ENCODE measurements at places on chromosomes 3 and 15.

DNA sequence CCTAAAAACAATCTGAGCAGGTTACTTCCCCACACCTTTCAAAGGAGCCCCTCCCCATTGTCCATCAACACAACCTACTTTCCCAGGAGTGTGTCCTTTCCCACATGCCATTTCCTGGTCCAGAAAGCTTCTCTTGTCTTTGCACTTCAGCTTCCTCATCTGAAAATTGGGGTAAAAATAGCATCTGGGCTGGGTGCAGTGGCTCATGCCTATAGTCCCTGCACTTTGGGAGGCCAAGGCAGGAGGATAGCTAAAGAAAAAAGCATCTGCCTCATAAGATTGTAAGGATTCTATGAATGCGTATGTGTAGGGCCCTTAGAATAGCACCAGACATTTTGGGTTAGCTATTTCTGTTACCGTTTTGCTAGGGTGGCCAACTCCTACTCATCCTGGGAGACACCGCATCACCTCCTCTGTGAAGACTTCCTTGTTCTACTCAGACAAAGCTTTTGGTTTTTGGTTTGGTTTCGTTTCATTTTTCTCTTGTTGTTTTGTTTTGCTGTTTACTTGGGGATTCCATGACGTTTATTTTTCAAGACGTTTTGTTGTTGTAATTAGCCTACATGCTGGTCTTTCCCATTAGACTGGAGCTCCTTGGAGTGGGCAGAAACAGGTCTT, 224.4 kb upstream of the TLE3 start:
- DNase-seq = no peak

DNA sequence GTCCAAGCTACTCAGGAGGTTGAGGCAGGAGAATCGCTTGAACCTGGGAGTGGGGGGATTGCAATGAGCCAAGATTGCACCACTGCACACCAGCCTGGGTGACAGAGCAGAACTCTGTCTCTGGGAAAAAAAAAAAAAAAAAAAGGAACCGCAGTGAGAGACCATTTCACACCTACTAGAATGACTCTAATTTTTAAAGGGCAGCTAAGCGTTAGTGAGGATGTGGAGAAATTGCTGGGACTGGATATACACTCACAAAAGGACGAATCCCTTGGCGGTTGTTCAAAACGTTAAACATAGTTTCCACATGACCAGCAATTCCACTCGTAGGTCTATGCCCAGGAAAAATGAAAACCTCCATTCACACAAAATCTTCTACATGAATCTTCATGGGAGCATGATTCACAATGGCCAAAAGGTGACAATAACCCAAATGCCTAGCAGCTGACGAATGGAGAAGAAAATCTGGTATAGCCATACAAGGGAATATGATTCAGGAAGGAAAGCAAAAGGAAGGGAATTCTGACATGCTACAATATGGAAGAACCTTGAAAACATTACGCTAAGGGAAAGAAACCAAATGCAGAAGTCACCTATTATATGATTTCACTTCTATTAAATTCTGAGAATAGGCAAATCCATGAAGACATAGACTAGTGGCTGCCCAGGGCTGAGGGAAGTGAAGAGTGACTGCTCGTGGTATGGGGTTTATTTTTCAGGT, 127.0 kb downstream of the CHSY1 start:
- DNase-seq = peak; percentile 97

DNA sequence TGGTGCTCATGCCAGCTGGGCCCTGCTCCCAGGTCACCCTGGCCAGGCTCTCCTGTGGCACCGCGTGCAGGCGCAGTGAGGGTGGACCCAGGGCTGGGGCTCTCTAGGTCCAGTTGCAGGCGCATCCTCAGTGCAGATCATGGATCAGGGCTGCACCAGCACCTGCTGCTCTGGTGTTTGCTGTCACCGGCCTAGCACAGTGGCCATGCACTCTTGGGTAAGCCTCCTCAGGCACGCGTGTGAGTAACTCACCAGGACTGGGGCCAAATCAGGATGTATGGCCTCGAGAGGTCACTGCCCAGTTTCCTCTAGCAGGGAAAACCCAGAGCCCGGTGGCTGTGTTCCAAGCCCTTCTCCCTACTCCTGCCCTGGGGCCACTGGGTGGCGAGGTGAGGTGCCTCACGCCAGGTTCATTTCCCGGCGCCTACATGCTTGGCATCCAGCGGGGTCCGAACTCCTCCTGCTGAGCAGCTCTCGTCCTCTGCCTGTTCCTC, 45.5 kb upstream of the SLC41A3 start:
- DNase-seq = no peak

DNA sequence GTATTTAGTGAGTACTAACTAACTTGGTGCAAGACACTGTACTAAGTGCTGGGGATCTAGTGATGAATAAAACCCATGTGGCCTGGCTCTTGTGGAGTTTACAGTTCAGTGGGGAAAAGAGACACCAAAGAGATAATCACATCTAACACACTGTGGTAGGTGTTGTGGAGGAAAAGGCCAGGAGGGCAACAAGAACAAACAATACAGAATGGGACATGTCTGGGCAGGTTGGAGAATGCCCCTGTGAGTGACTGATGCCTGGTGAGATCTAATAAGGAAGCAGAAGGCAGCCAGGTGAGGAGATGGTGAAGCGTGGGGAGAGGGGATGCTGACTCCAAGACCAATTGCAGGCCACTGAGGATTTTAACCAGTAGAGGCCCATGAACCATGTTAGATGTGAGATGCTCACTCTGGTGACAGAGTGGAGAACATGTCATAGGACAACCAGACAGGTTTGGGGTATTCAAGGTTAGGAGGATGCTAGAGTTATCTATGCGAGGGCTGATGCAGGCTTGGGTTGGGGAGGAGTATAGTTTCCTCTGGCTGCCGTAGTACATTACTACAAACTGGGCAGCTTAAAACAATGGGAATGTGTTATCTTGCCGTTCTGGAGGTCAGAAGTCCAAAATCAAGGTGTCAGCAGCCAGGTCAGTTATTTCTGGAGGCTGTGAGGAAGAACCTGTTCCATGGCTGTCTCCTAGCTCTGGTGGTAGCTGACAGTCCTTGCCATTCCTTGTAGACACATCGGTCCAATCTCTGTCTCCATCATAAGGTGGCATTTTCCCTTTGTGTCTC, 81.4 kb downstream of the ARNT2 start:
- DNase-seq = no peak

- no peak for DNase-seq
Measured at GRCh38 chr15:91445695-91446228, 345.7 kb downstream of the SV2B start.

DNA sequence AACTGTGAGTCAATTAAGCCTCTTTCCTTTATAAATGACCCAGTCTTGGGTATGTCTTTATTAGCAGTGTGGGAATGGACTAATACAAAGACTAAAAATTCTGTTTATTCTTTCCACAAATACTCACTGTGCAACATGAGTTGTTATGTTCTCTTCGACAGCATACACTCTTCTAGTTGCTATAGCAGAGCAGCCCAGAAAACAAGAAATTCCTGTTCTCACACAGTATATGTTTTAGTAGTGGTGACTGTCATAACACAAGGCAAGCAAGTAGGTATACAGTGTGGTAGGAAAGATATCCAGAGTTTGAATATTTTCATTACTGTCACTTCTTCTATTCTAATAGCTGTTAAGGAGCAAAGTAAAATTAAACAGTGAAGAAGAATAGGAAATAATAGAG, 453.3 kb downstream of the ROBO1 start:
- DNase-seq = no peak

DNA sequence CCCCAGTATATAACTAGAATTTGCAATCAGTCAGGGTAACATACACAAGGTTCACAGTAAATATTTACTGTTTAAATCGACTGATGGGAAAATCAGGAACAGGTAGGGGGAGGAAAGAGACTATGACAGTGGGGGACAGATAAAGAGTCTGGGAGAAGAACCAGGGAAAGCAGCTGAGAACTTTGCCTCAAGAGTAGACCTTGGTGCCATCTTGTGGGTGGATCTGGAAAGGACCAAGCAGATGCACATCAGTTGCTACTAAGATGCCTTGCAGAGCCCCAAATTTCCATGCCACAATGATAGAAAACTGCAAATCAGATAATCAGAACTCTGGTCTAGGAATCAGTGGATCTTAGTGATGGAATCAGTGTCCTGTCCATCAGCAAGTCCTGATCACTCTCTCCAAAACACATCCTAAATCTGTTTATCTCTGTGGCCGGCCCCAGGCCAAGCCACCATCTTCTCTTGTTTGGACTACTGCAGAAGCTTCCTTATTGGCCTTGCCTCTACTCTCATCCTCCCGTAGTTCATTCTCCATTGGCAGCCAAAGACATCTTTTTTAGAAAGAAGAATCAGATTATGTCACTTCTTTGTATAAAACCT, 62.7 kb downstream of the PDE8A start:
- peak; percentile 60 for DNase-seq

DNA sequence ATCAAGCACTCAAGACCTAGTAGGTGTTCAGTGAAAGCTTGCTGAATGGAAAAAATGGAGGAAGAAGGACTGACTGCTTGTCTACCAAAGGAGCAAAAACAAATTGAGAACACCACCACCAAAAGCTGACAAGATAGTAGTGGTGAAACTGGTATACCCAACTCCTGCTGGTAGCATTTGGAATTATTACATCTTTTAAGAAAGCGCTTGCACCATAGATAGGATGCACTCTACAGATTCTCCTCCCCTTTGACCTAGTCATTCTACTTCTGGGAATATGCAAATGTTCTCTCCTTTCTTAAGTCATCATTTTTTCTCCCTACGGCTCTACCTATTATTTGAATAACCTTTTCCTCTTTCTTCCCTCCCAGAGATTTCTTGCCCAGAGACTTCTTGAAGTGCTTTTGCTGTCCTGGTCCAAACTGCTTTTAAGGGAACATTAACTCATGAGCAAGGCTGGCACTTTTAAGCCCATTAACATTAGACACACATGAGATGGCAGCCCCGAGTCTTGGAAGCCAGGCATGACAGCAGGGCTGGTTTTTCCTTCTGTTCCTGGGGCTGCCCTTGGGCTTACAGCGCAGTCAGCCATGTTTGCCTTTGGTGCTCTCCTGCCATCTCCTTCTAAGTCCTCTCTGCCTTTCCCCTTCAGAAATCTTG, 75.0 kb upstream of the TLE3 start:
- DNase-seq = no peak

GRCh38 chr3:12439161-12439940, 44.9 kb upstream of the TSEN2 start:
- no peak for DNase-seq

DNA sequence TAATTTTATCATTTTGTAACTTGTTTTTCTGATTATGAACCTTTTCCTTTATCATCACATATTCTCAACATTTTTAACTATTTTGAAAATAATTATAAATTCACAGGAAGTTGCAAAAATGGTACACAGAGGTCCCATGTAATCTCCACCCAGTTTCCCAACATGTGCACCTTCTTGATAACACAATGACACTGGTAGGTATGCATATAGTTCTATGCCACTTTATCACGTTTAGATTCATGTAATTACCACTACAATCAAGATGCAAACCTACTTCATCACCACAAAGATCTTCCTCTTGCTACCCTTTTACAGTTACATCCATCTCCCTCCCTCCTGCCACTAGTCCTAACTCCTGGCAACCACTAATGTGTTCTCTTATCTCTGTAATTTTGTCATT, 413.9 kb downstream of the SHQ1 start:
- DNase-seq = no peak

GRCh38 chr3:70064194-70064779, 64.8 kb downstream of the SAMMSON start:
- DNase-seq = peak; percentile 37

GRCh38 chr3:71227270-71227661, 356.3 kb downstream of the FOXP1 start:
- DNase-seq = no peak

DNA sequence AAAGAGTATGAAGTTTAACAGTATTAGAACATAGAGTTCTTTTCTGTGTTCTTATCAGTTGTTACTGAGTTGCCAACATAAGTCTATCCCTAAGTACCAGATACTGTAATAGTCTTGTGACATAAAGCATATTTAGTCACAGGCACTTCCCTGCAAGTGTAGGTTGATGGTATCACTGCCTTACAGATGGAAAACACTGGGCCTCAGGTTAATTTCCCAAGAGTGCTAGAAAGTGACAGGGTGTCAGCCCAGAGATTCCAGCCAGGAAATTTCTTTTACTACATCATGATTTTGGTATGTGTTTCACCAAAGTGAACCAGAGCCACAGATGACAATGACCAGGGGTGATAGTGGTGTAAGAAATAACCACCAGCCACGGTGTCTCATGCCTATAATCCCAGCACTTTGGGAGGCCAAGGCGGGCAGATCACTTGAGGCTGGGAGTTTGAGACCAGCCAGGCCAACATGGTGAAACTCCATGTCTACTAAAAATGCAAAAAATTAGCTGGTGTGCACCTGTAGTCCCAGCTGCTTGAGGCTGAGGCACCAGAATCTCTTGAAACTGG, 3.2 kb downstream of the EIF1B start:
- no peak for DNase-seq

GRCh38 chr15:99176757-99177156, 71.9 kb downstream of the SYNM start:
- no peak for DNase-seq

GRCh38 chr15:99616773-99617342, 51.1 kb downstream of the MEF2A start:
- no peak for DNase-seq

- peak; percentile 59 for DNase-seq
Measured at GRCh38 chr15:32738666-32739065, 20.9 kb downstream of the GREM1 start.

GRCh38 chr3:156246961-156247725, 126.8 kb downstream of the KCNAB1 start:
- DNase-seq = peak; percentile 20

DNA sequence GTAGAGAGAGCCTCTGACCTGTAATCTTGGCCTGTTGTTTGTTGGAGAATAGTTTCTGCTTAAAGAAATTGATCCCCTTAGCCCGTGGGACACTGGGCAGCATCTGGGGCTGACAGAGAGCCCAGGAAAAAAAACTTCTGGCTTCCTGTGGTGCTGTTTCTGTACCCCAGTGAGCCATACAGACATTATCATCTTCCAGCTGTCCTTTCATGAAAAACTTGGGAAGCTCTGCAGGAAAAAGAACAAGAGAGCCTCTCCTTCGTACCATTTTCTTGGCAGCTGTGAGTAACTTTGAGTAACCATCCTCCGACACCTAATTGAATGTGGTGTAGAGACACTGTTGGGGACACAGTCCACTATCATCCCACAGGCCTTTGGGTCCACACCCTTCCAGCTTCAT, 333.0 kb downstream of the SHQ1 start:
- DNase-seq = no peak

DNA sequence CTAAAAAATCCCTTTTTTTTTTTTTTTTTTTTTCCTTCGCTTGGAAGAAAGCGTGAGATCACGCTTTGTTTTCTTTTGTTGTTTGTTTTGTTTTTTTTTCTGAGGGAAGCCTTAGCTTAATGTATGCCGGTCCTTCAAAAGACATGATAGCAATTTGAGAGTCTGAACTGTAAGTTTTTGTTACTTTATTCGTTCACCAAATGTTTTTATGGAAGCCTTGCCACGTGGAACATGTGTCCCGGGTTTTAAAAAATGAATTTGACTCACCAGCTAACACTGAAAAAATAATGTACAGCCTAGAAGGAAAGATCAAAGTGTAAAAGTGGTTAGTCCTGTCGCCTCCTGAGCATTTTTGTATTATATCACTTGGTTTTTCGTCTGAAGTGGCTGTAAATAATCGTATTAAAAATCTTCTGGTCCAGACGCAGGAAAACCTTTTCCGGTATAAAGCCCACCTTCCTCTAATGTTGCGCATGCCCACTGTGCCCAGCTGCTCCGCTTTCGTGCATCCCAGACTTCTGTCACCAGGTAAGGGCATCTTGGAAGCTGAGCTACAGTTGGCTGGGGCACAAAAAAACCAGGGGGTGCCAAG, 795 bp upstream of the MYNN start:
- DNase-seq = peak; percentile 83

GRCh38 chr3:61157414-61157813, 93.8 kb downstream of the FHIT start:
- DNase-seq = no peak
